Ammon's horn (tissue), 1 donor: ENCODE measurements at places on chromosomes 5 and 9.

DNA sequence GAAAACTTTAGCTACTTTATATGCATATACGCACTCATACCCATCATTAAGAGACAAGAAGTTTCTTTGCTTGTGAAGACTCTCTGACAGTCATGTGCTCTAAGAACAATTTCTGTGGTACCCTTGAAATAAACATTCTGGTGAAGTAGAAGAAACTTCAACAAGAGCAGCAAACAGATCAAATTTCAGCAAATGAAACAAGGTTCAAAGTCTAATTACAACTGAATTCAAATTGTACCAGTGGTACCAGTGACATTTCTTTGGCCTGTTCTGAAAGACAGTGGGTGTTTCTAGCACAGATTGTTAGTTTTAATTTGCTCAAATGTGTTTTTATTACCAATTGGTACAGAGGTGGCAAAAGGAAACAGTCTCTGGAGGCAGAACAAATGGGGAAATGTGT is 391.0 kb downstream of the CHSY3 start:
- no peak for DNase-seq

GRCh38 chr5:155905364-155905763 is 421.6 kb upstream of the SGCD start:
- no peak for DNase-seq

GRCh38 chr5:88847420-88847819 is 35.6 kb downstream of the MEF2C start:
- DNase-seq = no peak

- DNase-seq = no peak
Observed at GRCh38 chr9:122134822-122135528, 24.6 kb downstream of the NDUFA8 start.

GRCh38 chr5:14738050-14738449 is 73.5 kb downstream of the OTULIN start:
- DNase-seq = no peak

DNA sequence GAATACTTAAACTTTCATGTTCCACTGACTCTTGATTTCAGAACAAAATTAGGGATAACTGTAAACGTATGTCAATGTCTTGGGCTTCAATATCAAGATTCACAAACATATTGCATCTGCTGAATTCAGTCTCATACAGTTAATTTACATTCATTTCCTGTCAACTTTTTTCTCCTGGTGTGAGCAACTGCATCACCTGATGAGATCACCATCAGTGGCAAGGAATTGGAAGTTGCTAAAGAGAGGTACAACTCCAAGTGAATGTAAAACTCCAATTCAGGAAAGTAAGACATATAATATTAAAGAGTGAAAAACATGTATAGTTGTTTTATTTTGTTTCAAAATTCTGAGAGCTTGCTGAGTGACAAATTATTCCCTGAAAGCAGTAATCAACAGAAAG is 1336.2 kb upstream of the C9orf72 start:
- no peak for DNase-seq

DNA sequence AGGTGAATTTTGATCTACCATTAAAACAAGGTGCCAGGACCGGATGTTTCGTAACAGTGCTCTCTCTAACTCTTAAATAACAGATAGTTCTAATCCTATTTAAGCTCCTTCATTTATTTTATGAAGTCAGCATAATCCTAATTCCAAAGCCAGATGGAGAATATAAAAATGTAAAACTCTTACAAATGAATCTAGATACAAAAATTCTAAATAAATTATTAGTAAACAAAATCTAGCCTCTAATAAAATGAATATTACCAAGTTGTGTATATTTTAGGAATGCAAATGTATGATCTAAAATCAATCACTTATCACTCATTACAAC is 32.4 kb upstream of the IL33 start:
- no peak for DNase-seq

DNA sequence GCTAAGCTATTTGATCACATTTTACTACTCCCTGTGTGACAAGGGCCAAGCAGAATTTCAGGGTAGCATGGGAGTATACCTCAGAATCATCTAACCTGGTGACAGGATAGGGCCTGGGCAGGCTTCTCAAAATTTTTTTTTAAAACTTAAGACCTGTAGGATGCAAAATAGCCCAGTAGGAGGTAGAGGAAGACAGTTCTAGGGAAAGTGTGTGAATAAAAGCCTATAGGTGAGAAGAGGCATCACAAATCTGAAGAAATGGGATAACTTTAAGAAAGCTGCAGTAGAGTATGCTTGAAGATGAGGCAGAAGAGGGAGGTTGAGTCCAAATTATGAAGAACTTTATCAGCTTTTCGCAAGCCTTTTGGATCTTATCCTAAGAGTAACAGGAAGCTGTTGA is 32.3 kb downstream of the CNTRL start:
- no peak for DNase-seq

DNA sequence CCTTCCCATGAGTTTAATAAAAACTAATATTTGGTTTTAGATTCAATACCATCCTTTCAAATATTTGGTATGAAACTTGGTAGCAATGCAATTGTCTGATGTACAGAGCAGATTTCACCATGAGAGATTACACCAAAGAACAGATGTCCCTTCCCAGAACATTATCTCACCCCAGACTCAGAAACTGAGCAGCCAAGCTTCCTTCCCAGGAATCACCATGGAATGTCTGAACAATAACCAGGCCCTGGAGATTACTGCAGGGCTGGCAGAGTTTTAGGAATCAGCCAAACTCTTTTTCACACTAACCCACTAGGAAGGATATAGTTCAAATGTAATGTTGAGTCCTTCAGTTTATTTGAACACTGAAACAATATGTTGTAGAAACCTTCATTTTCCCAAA is 23.9 kb downstream of the CLTA start:
- no peak for DNase-seq

GRCh38 chr5:142830241-142831008 is 60.2 kb downstream of the ARHGAP26 start:
- no peak for DNase-seq

- no peak for DNase-seq
Observed at GRCh38 chr9:87425202-87425601, 72.5 kb upstream of the DAPK1 start.

DNA sequence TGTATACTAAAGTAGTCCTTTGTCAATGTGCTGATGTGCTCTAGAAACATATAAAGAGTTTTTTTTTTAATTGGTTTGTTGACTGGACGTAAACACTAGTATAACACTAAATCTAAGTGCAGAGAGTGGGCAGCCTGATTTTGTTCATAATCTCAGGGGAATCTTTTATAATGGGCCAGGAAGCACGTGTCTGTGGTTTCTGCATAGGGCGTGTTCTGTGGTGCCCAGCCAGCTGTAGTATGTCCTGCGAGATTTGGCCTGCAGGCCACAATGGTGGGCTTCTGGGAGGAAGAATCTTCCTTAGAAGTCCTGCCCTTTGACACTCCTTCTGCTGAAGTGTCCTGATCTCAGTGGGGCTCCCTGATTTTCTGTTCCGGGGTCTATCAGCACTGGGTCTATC is 49.0 kb upstream of the DHFR start:
- DNase-seq = no peak

GRCh38 chr5:57405984-57406383 is 76.6 kb downstream of the ACTBL2 start:
- DNase-seq = no peak
